ENCODE measurements at places on chromosomes 6 and 20.

- DNase-seq: no peak
Measured at GRCh38 chr6:11430036-11430435, 107.5 kb upstream of the TMEM170B start.

DNA sequence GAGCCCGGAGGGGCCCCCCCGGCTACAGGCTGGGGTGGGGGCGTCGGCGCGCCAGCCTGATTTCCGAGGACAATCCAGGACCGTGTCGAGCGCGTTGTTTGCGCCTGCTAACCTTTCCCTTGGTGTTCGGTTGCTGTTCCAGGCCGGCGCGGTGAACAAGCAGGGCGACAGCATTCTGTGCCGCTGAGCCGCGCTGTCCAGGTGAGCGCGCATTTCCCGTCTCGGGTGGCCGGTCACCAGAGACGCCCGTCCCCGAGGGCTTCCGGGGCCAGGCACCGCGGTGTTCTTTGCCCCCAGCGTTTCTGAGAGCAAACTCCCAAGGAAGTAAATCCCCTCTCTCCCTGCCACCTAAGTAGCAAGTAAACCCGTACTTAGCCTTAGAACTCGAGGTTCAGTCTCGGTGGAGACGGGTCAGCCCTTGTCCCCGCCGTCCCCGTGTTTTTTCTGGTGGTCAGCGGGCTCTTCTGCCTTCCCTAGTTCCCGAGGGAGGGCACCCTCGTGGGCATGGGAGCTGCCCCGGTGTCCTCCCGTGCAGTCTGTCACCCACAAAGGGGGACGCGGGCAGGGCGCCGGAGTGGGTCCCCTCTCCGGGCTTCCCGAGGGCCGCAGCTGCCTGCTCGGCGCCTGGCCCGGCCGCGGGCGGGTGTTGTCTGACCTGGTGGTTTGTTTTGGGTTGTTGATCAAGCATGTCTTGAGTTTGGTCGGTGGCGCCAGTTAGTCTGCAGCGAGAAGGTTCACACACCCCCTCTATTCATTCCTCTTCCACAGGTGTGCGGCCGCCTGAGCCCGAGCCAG is 1.5 kb downstream of the ID4 start:
- DNase-seq: no peak

- DNase-seq: peak; percentile 42
Measured at GRCh38 chr6:24855395-24856245, 56.9 kb upstream of the ARMH2 start.

GRCh38 chr6:118931436-118931835 is 3.5 kb downstream of the MCM9 start:
- DNase-seq: peak; percentile 9

DNA sequence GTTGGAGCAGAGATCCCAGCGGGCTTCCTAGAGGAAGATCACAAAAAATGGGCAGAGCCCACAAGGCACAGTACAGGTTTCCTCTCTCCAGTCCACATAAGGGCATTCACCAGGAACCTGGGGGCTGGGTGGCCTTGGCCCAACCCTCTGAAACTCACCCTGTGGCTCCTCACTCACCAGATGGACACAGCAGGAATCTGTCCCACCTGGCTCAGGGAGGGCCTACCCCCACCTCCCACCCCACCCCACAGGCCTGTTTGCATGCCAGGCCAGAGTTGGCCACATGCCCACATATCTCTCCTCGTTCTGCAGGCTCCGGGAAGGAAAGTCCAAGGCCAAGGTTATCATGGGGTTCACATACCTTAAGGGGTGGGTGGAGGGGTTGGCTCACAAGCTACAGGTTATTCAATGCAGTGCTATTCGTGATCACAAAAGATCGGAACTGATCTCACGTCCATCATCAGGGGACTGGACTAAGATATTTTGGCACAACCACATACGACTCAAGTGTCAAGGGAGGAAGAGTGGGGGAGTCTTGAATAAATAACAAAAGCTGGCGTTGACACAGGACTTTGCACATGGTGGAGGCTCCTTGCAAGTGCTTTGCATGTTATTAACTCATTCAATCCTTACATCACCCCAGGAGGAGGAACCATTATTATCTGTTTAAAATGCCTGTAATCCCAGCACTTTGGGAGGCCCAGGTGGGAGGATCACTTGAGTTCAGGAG is 13.0 kb downstream of the RIPOR3 start:
- no peak for DNase-seq

- no peak for DNase-seq
Measured at GRCh38 chr6:166726201-166726600, 99.2 kb upstream of the RPS6KA2 start.

- no peak for DNase-seq
Measured at GRCh38 chr6:144330017-144330987, 45.2 kb downstream of the UTRN start.

DNA sequence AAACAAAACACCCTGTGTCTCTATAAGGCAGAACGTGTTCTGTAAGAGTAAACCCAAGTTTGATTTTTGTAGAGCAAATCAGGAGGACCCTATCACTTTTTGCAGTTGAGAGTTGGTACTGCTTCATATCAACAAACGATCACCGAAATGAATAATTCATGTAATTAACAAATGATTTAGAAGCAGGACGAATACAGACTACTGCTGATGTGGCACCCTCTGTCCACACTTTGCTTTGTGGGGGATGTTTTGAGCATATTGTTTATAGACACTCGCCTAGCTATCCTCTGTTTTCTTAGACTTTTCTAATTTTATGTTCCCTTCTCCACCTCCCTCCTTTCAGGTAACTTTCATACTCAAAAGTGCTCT is 1.5 kb downstream of the CD2AP start:
- DNase-seq: no peak

DNA sequence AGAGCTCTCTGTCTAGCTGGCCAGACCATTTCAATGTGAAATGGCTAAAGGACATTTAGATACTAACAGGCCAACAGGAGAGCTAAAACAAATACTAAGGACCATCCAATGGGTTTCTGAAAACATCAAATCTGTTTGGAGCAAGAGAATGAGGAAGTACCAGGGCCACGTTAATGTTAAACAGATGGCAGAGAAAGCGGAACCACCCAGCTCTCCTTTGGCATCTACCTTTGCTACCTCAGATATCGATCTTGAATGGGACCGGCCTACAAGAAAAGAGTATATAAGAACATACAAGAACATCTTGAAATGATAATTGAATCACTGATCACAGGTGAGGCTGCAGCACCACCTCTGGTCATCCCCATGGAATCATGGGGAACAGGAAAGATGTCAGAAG is 31.8 kb downstream of the KCNK5 start:
- DNase-seq: no peak

DNA sequence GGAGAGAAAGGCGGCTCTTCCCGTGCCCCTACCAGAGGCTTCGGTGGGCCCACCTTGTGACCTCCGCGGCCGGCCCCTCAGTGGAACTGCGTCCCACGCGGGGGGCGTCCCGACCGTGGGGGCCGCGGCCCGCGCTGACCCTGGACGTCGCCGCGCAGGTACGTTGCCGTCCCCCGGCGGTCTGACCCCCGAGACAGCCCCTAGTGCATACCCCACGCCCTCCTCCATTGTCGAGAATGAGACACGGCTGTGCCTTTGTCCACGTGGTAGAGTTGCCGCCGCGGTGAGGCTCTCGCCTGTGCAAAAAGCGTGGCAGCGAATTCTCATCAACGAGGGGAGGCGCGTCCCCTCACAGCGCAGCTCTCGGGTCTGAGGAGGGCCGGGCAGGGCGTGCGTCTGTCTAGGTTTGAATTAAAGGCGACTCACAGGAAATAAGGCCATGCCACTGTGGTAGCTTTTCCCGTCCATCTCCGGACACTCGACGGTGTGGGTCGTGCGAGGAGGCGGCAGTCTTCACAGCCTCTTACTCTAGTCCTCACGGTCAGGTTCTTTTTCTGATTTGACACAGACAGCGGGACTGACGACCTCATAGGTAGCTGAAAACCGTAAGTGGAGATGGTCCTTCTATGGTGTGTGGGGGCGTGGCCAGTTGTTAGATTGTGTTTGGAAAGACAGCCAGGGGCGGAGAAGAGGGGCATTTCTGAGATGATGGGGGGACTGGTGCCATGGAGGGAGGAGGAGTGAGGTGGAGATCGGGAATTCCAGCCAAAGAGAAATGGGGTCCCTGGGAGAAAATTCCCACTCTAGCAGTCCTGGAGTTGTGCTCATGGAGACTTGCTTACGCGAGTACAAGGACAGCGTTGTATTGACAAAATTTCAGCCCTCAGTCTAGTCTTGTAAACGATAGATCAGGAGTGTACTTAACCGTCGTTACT is 580 bp downstream of the NXT1 start:
- peak; percentile 52 for DNase-seq

DNA sequence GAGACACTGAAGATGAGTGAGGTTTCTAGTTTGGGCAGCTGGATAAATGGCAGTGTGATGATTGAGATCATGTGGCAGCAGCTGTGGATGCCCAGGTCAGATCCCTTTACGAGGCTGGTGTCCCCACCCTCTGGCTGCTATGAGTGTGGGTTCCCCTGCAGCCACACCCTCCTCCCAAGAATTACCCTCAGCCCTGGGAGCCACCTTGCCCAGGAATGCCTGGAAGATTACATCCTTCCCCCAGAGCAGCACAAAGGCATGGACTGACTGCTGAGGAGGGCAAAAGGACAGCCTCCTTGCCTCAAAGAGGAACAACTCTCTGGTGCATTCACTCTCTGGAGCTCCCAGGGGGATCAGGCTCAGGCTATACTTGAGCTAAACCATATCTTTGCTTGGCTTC is 15.0 kb upstream of the PKHD1 start:
- no peak for DNase-seq

DNA sequence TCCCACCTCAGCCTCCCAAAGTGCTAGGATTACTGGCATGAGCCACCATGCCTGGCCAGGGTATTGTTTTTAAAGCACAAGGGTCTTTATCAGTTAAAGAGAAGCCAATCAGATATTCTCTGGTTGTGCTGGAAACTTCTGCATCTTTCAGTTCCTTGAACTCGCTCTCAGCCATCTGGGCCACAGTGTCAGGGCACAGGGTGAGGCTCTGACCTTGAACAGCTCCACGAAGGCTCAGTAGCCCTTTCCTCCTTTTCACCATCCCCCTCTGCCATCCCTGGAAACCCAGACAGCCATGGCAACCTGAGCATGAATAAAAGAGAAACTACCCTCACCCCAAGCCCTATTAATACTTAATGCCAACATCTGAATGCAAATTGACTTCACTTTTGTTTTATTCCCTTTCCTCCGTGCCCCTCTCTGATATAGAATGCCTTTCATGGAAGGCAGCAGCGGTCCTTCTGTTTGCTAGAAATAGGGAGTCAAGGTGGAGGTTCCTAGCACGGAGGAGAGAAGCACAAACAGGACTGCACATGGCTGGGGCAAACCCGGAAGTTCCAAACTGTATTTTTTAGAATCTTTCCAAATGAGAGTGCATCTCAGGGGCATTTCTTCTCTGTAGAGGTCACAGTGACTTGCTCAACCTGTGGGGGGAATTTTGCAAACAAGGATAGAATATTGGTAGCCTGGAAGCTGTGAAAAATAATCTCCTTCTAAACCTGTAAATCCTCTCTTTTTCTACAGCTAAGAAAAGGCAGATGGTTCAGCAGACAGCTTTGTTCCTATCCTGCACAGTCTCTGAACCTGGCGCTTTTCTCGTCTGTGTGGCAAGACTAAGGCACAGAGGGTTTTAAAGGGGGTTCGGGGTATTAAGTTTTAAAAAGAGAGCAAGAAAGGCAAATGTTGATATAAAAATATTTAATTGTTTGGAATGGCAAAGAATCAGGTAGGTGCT is 176.4 kb upstream of the RREB1 start:
- no peak for DNase-seq

GRCh38 chr20:64063389-64064144 is 569 bp downstream of the TCEA2 start:
- DNase-seq: no peak

DNA sequence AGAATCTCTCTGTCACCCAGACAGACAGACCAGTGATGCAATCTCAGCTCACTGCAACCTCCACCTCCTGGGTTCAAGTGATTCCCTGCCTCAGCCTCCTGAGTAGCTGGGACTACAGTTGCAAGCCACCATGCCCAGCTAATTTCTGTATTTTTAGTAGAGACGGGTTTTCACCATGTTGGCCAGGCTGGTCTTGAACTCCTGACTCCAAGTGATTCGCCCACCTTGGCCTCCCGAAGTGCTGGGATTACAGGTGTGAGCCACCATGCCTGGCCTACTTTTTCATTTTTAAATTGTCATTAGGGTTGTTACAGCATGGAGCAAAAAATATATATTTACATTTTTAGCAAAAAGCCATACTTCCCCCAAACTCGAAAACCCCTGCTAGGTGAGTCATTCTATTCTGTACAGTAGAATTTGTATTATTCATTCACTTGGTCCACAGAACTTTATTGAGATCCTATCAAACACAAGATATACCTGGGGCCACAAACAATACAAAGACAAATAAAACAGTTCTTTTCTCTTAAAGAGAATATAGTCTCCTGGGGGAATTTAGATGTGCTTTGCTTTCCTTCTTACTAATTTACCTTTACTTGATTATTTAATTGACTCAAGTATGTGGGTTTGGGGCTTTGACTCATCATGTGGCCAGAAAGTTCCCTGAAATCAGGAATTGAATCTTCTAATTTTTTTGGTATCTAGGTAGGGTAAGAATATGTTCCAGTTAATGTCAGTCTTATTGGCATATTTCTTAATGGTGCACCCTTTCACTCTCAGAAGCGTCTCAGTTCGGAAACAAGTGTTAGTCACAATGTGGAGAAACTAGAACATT is 16.6 kb upstream of the CCND3 start:
- no peak for DNase-seq

DNA sequence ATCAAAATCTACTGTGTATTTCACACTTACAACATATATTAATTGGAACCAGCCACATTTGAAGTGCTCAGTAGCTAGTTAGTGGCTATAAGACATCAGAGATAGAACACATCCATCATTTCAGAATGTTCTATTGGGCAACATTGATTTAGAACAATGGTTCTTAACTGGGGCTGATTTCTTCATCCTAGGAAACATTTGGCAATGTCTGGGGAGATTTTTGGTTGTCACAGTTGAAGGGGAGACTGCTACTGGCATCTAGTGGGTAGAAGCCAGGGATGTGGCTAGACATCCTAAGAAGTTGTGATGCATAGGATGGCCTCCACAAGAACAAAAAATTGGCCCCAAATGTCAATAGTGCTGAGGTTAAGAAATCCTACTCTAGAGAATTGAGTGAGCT is 132.5 kb downstream of the OLIG3 start:
- DNase-seq: no peak

- DNase-seq: no peak
Measured at GRCh38 chr6:82704045-82704444, 340.4 kb downstream of the TPBG start.

- no peak for DNase-seq
Measured at GRCh38 chr6:38797391-38797790, 82.3 kb downstream of the DNAH8 start.

All from foreskin keratinocyte (primary cell).